CD4-positive, alpha-beta T cell treated with Interleukin-6 for 4 hours (primary cell): ENCODE measurements at places on chromosomes 1 and 21.

DNA sequence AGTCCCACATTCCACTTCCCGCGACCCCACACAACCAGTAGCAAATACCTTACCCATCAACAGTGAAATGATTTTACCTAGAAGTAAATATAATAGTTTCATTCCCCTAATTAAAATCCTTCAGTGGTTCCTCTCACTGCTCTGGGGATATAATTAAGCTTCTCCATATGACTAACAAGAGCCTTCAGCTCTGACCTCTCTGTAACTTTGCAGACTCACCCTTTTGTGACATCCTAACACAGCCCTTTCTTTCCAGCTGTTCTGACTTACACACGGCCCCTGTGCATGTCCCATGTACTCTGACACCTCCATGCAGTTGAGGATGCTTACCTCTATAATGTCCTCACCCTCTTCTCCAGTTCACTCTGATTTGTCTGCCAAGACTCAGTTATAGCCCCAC lies 137.3 kb upstream of the SPAG17 start:
- no peak for DNase-seq

GRCh38 chr1:36728846-36729245 lies 246.1 kb upstream of the CSF3R start:
- DNase-seq: no peak

- peak; percentile 74 for DNase-seq
Measured at GRCh38 chr1:16167331-16168143, 11.7 kb upstream of the EPHA2 start.

DNA sequence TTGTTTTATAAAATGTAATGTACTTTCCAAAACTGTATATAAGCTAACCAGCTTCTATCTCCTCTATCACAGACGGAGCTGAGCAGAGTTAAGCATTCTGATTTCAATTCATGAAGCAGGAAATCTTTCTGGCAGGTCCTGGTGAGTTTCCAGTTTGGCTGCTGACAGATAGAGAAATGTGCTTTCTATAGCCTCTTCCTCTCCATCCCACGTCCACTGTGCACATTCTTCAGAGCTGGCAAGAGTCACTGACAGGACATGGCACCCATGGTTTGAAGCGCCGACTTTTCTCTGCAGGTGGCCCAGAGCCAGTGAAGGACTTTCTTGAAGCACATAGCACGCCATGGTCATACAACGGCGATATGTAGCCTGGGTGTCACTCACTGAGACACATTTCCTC lies 52.3 kb upstream of the POU2F1 start:
- DNase-seq: no peak

DNA sequence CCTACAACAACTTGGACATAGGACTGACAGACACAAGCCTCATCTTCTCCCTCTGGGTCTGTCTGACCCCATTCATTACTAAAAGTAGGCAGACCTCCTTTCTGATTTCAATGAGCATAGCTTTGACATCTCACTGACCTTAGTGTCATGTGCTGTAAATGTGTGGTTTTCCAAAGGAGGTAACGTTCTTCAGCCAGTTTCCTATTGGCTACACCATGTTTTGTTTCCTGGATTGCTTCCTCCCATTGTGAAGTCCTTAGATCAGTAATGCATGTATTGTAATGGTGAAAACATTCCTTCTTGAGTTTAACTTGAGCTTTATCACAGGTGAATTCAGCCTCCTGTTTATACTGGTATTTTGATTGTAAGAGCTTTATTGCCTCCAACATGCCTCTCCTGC lies 20.6 kb downstream of the STXBP3 start:
- DNase-seq: no peak

DNA sequence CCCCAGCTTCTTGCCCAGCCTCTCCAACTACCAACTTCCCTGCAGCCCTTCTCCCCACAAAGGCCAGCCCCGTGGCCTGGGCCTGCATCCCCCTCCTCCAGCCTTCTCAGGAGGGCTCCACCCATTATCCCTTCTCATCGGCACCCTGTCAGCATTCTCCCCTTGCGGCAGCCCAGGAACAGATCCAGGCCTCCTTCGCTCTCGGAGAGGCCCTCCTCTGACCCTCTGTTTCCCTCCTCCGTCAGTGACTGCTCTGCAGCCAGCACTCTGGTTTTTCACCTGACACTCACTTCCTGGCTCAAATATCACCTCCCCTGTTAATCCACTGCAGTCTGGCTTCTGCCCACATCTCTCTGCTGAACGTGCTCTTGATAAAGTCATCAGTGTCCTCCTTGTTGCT lies 17.5 kb downstream of the ADGRB2 start:
- DNase-seq: no peak

GRCh38 chr1:34127006-34128000 lies 37.7 kb downstream of the CSMD2 start:
- no peak for DNase-seq

DNA sequence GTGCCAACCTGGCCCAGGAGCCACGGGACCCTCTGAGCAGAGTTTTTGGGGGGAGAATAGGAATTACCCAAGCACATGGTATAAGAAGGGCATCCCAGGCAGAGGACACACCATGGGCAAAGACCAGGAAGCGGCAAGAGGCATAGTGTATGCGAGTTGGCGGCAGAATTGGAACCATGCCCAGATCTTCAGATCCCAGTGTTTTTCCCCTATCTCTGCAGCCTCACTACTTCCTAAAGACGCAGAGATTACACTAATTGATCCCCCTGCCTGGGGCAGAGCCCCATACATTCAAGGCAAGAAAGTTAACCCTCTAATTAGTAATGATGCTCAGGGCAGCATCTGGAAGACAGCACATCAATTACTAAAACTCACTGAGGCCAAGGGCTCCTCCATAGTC lies 48.2 kb downstream of the SYT2 start:
- no peak for DNase-seq

DNA sequence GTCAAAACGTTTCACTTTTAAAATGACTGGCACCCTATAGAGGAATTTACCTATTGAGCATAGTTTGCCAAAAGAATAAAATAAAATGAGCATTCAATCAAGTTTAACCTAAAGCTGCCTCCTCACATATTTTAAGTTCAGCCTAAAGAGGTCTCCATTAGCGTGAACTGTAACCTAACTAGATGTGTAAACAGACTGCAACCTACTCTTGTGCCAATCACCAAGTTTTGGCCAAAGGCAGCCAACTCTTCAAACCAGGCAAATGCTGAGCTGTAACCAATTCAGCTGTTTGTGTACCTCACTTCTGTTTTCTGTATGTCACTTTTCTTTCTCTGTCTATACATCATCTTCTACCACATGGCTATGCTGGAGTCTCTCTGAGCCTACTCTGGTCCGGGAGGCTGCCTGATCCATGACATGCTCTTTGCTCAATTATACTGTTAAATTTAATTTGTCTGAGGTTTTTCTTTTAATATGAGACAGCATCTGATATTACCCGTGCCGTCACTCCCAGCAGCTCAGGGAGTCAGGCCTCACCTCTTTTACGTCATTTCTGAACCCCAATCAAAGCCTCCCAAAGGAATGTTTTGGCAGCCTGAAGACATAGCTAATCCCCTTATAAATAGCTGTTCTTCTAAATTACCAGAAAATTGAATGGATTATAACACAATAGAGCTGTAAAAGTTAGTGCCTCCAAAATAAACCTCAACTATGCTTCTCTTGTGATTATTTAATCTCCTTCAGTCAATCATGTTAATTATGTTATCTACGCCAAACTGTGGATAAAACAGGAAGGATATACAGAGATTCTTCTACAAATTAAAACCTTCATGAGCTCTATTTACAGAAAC lies 81.0 kb upstream of the NR5A2 start:
- DNase-seq: no peak

DNA sequence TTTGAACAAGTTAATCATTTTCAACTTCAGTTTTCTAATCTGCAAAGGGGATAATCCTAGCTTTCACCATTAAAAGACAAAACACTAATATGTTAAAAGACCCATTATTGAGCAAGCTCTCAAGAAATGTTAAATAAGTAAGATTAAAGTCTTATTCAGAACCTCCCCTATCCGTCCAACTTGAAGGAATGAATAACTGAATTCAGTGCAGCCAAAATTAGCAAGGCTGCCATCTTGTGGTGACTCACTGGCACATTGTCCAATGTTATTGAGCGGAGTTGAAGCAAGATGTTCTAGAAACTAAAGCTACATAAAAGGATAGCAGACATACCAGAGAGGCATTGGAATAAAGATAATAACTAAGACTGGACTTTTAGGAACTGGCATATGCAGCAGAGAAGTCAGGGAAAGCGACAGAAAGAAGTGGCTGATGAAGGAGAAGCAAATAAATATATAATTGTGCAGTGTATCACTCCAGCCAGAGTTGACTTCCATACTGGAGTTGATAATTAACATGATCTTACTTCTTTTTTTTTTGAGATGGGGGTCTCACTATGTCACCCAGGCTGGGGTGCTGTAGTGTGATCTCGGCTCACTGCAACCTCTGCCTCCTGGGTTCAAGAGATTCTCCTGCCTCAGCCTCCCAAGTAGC lies 8.2 kb upstream of the CAP1 start:
- DNase-seq: peak; percentile 65

DNA sequence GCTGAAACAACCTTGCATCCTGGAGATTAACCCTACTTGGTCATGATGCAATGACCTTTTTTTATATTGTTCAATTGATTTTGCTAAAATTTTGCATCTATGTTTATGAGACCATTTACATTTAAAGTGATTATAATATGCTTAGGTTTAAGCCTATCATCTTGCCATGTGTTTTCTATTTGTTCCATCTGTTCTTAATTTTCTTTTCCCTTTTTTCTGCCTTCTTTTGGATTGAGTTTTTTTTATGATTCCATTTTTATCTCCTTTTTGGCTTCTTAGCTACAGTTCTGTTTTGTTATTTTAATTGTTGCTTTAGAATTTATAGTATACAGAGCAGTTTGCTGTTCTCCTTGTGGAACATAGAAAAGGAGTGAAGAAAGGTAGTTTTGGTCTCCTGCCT lies 385.1 kb upstream of the USP24 start:
- no peak for DNase-seq

DNA sequence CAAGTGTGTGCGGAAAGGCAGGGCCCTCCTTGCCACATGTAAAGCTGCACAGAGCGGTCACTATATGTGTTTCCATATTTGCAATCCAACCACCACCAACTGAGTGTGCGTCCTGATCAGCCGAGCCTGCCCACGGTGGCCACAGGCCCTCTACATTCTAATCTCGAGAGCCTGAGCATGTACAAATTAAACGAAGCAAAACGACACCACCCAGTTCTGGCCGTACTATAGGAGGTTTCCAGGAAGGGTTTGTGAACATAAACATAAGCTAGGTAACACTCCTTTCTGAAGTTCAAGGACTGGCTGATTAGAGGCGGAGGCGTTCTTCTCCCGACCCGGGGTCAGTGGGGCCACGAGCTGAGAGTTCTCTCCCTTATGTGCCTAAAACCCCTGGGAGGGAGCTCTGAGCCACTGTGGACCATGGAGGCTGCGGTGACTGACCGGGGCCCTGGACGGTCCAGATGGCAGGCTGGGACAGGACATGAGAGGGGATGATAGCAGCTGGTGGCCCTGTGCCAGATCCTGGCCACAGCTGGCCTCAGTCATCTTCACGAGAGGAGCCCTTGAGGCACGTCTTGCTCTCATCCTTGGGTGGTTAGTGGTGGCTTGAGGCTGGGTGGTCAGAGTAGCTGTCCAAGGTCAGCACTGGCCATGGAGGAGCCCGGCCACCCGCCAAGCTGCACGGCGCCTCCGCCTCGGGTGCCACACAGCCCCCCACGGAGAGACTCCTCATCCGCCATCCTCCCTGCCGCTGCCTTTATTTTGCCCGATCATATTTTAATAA lies 39.1 kb upstream of the TRAPPC10 start:
- DNase-seq: no peak

DNA sequence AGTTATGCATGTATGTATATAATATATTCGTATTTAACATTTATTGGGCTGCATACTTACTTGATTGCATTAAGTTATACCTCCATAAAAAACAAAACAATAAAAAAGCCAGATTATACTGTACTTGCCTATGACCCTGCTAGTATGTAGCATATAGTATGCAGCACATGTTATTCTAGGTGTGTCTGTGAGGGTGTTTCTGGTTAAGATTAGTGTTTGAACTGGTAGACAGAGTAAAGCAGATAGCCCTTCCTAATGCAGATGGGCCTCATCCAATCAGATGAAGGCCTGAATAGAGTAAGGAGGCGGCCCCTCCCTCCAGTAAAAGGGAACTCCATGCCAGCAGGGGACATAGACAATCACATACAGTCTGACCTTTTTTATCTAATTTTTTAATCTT lies 323.3 kb upstream of the USP24 start:
- DNase-seq: no peak

GRCh38 chr1:20080441-20081352 lies 10.7 kb downstream of the PLA2G5 start:
- DNase-seq: no peak
